ENCODE measurements at places on chromosomes 6 and 20. TPM values are rescaled to one million over a fixed set of nuclear protein-coding genes. Genes with fewer than 3 reads are reported as not detected.

The STK35 gene
- total RNA-seq = 19.3 TPM

- DNase-seq = no peak
These were observed 239.4 kb downstream of the PHACTR1 start for GRCh38 chr6:12955956-12956355.

GRCh38 chr6:104987218-104987617 lies 30.3 kb downstream of the LIN28B start:
- no peak for DNase-seq

- peak; percentile 56 for DNase-seq
These were observed 53.5 kb downstream of the ZDHHC14 start for GRCh38 chr6:157434349-157435033.

GRCh38 chr6:139473731-139474130 lies 99.3 kb upstream of the CITED2 start:
- no peak for DNase-seq

All from left cardiac atrium (tissue), 4 donors.